ENCODE measurements at places on chromosomes 16 and 17.
A peak's percentile ranks its signal among the peaks of the same experiment; 100 is the strongest.

DNA sequence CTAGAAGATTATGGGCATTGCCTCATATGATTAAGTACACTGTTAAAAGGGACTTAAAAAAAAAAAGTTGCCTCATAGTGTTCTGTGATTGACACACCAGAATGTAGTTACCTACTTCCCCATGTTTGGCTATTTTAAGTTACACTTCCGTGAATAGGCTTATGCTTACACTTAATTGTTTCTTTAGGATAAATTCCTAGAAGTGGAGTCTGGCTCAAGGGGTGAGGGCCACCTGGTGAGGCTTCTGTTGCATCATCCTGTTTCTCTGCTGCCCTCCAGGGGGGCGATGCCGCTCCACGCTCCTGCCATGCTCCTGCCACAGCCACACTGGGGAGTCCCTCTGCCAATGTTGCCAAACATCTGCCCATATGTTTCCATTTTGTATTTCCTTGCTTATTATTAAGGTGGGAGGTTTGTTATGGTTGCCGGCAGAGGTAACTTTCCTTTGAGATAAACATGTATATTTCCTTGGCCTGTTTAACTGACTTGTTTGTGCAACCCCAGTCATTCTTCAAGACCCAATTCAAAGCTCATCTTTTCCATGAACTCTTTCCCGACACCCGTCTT lies 73.1 kb downstream of the KSR1 start:
- no peak for DNase-seq

DNA sequence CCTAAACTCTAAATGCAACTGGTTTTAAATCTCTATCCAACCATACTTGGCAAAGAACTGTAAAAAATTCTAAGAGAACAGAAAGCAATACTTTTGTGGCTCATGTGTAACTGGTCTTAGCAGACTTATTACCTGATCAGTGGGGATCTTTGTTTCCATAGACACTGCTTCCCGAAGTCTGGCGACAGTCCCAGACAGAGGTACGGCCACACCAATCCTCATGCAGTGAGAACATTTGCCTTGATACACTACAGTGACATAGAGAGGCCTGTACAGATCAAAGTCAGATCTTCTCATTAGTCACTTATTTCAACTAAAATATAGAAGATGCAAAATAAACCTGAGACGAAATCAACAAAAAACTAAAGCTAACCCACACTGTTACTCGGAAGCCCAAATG lies 43.9 kb downstream of the USP31 start:
- DNase-seq: no peak

- DNase-seq: no peak
These were observed 68.2 kb upstream of the XYLT1 start for GRCh38 chr16:17538927-17539326.

- peak; percentile 28 for DNase-seq
These were observed 15.1 kb upstream of the BAHCC1 start for GRCh38 chr17:81380131-81380530.
